ENCODE measurements at places on chromosomes 6 and 20. TPM values are rescaled to one million over a fixed set of nuclear protein-coding genes. Genes with fewer than 3 reads are reported as not detected.
A peak's percentile ranks its signal among the peaks of the same experiment; 100 is the strongest.

Gene E2F1
- polyA plus RNA-seq, result 0.79 TPM

Gene FARS2
- polyA plus RNA-seq, result 17.3 TPM

Gene SLC22A16
- not detected for polyA plus RNA-seq

GRCh38 chr6:166461821-166462460 is 79.2 kb upstream of the MPC1 start:
- DNase-seq, result no peak

GRCh38 chr6:96304997-96305396 is 216.6 kb upstream of the UFL1 start:
- DNase-seq, result no peak

- no peak for DNase-seq
Observed at GRCh38 chr20:23794841-23795240, 31.7 kb downstream of the CST2 start.

DNA sequence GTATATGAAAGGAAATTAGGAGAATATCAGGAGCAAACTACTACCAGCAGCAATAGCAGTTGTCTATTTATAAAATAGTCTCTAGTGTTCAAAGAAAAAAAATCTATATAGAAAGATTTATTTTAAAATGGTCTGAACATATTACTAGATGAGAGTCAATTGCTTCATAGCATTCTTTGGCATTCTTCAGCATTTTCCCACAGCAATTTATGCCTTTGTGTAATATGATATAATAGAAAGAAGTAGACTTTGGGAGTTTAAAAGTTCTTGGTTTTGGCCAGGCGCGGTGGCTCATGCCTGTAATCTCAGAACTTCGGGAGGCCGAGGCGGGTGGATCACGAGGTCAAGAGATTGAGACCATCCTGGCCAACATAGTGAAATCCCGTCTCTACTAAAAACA is 157.0 kb upstream of the PLN start:
- no peak for DNase-seq

DNA sequence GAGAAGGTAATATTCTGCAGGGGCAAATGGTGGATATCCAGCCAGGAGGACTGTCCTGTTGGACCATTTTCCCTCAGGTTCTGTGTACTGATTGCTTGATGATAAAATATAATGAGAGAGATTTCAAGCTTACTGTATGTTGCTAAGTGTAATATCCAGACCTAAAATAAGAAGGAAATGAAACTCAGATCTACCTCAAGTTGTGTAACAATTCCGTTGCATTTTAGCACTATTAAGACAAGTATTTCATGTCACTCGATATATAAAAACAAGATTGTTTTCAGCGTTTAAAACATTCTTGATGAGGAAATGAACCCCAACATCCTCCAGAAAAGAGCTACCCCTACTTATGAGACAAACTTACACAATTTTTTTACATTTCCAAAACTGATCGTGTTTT is 57.2 kb downstream of the RGS17 start:
- DNase-seq, result no peak

DNA sequence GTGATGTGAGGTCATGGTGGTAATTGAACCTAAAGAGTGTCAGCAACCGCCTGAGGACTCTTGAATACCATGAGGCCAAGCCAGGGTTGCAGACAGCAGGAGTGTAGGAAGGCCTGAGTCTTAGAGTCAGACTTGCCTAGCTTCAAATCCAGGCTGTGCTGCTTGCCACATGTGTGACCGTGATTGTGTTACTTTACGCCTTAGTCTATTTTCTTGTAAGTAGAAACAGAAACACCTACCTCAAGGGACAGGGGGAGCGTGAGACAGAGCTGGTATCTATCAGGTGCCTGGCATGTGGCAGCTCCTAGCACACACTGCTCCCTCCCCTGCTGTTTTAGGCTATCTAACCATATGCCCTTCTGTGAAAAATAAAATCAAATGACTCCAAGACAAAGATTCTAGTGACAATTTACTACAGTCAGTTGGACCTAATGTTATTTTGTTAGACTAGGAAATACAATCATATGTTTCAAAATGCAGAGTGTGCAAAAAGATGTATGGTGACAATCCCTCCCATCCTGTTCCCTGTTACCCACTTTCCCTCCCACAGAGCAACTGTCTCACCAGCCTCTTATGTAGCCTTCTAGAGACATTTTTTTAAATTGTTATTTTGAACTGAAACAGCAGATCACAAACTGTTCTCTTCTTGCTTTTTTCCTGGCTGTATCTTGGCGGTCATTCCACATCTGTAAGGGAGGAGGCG is 21.7 kb downstream of the TAF8 start:
- peak; percentile 0 for DNase-seq

- no peak for DNase-seq
Observed at GRCh38 chr6:150565945-150566344, 33.7 kb upstream of the PLEKHG1 start.

DNA sequence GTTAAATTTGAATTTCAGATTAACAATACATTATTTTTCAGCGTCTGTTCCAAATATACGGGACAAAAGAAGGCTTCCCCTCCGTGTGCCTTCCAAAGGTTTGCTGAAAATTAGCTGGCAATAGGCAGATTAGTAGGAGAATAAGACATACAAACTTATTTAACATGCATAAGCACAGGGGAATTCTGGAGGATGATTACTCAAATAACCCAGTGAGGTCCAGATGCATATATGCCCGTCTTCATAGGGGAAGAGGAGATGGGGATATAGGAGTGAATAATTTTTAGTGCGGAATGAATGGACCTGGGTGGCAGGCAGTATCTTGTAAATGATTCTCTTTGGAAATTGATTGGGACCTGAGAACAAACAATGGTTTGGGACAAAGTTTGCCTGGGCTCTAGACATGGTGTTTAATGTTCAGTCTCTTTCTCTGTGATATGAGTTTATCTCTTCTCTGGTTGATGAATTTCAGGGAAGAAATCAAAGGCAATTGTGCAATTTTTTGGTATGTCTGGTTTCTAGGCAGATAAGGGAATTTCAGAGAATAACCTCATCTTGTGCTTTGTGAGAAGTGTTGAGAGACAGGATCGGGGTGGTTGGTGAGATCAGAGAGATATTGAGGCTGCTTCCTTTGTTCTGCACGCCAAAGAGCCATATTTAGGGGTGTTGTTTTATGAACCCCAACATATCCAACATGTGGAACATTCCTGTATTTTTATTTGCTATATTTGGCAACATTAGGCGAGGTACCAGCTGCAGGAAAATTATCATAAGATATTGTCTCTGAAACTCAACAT is 63.7 kb downstream of the MKKS start:
- DNase-seq, result no peak

GRCh38 chr6:34602318-34603111 is 46.4 kb upstream of the SPDEF start:
- DNase-seq, result no peak

GRCh38 chr6:165654144-165654543 is 8.9 kb downstream of the PDE10A start:
- DNase-seq, result no peak

GRCh38 chr20:13995841-13996240 is 525 bp downstream of the MACROD2 start:
- DNase-seq, result peak; percentile 64

Data from psoas muscle (tissue), 8 donors.